Astrocyte of the hippocampus (primary cell): ENCODE measurements at places on chromosomes 6 and 20.
A peak's percentile ranks its signal among the peaks of the same experiment; 100 is the strongest.

GRCh38 chr6:42978487-42978838 lies 518 bp downstream of the PEX6 start:
- DNase-seq, result no peak

DNA sequence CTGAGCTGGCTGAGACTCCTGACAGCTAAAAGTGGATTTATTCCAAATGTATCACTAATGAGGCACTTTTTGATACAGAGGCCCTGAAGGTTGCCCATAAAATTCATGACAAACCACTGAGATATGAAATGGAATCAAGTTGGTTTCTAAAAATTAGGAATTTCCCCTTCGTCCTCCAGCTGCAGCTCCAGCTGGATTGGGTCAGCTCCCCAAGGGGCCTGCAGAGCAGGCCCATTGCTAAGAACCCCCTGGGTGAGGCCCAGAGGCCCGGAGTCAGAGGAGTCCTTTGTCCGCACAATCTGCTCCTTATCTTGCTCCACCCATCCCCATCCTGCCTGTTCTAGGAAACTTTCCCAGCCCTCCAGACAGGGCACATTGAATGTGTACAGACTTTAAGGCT lies 163.5 kb upstream of the TOP1 start:
- no peak for DNase-seq

DNA sequence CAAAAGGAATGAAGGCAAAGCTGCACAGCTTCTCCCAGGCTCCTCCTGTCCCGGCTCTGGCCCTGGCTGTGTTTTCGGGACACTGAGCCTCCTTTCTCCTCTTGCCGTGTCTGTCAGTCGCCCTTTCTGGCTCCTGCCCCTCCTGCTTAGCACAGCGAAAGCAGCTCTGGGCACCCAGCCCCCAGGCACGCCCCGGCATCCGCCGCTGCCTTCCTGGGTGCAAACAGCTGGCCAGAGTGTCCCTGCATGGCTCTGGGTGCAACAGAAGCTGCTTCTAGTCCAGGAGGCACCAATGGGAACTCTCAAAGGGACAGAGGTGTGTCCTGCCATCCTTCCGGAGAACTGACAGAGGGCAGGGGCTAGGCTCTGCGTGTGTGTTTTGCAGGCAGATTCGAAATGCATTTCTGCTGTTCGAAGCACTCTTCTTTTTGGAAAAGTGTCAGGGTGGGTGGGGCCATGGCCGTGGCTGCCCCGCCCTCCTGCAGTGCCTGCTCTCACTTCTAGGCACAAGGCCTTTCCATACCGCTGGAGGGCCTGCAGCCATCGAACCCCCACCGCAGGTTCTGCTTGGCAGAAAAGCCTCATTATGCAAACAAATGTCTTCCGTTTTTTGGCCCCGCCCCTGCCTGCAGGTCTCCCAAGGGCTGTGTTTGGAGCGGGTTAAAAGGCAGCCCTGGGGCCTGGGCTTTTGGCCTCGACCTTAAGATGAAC lies 15.5 kb downstream of the COL9A3 start:
- DNase-seq, result peak; percentile 37

DNA sequence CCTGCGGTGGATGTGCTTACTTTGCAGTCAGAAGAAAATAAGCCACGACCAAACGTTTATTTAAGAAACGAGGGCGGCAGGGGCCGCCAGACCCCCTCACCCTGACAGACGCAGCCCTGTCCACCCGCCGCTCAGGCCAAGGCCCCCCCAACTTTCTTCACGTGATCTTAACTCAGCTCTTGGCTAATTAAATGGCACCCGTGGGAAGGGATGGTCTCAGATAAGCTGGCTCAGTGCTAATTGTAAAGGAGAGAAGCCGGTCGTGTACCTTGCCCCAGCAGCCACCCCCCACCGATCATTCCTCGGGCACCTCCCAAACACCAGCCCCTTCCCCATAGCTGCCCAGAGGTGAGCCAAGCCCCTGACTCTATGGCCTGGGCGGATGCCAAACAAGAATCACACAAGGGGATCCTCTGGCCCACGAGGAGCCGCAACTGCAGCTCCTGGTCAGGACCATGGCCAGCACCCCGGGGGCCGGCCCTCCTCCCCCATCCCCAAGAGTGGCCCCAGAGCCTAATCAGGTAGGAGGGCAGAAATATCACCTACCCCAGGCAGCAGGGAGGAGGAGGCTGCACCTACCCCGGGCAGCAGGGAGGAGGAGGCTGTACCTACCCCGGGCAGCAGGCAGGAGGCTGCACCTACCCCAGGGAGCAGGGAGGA lies 11.2 kb downstream of the KCNQ2 start:
- peak; percentile 39 for DNase-seq

DNA sequence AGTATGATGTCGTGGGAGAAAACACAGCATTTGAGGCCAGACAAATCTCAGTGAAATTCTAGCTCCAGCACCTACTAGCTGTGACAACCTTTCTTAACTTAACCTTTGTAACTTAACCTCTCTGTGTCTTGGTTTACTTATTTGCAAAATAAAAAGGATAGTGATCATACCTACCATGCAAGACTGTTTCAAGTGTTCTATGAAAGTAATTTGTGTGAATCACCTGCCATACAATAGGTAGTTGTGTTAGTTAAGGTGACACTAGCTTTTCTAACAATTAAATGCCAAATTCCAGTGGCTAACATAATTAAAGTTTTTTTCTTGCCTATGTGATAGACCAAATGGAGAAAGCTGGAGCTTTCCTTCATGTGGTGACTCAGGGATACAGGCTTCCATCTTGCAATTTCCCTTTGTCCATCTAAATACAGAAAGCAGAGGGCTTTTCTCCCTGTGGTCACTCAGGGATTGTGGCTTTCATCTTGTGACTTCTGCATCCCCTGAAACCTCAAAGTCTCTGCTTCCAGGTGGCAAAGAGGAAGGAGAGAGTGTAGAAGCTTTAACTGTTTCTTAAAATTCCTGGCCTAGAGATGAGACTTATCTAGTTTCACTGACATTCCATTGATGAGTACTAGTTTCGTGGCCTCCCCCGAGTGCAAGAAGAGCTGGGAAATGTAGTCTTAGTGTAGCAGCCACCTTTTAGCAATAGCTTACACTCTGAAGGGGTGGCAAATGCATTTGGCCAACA lies 311.4 kb downstream of the CLIC5 start:
- peak; percentile 24 for DNase-seq

- no peak for DNase-seq
These were observed 49.2 kb upstream of the MLN start for GRCh38 chr6:33853026-33853425.

DNA sequence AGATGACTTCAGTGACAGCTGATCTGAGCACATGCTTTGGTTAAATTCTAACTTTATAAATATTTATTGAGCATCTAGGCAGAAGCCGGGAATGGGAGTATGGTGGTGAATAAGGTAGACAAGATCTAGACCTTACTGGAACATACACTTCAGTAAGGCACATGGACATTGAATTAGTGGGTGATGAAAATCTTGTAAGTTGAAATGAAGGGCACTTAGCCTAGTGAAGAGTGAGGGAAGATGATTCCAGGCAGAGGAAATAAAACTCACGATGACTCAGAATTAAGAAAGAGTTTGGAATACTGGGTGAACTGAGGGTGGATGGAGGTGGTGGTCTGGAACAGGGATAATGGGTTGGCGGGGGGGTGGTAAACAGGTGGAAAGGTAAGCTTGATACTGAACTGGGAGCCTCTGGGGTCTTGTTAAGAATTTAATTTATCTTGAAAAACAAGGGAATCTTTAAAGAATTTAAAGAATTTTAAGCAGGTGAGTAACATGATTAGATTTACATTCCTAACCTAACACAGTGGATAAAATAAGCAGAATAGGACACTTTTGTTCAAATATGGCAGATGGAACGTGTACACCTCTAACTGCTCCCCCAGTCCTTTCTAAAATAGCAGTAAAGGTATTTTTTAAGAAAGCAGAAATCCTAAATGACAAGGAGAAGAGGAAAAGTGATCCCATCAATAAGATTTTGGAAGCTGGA lies 75.2 kb upstream of the ARHGAP18 start:
- peak; percentile 5 for DNase-seq

DNA sequence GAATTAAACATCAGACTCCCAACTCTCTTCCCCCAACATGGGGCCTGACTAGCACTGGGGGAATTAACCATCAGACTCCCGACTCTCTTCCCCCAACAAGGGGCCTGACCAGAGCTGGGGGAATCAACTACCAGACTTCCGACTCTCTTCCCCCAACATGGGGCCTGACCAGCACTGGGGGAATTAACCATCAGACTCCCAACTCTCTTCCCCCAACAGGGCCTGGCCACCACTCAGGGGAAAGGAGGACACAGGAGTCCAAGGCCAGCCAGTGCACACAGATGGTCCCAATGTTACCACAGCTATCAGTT lies 13.1 kb downstream of the CST7 start:
- no peak for DNase-seq

DNA sequence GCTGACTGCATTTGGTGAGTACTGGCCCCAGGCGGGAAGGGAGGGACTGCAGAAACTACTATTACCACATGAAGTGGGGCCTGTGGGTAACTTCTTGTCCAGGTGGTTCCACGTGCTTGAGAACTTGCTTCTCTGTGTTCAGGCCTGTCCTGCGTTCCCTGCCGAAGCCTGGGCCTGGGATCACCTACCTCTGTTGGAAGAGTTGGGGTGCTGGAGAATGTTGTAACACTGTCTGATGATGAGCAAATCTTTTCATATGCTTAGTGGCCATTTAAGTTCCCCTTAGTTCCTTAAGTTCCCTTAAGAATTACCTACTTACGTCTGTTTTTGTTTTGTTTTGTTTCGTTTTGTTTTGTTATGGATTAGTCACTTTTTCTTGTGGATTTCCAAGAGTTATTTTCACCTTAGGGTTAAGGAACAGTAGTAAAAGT lies 154.4 kb downstream of the DTNBP1 start:
- DNase-seq, result no peak

DNA sequence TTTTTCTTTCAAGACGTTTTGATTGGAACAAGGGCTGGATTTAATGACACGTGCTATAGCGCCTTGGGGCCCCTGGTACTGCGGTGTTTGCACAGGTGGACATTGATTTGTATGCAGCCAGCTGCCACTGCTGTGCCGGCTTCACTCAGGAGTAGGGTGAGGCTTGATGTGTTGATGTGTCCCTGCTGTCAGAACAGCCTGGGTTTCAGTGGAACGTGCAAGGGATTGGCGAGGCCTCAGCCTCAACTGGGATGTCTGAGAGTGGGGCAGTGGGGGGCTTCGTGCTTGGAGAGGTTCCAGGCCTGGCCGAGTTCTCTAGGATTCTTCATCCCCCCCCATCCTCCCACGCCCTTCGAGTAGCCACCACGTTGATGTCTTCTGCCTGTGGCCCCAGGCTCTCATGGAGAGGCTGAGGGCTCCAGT lies 23.0 kb downstream of the PYGB start:
- no peak for DNase-seq

DNA sequence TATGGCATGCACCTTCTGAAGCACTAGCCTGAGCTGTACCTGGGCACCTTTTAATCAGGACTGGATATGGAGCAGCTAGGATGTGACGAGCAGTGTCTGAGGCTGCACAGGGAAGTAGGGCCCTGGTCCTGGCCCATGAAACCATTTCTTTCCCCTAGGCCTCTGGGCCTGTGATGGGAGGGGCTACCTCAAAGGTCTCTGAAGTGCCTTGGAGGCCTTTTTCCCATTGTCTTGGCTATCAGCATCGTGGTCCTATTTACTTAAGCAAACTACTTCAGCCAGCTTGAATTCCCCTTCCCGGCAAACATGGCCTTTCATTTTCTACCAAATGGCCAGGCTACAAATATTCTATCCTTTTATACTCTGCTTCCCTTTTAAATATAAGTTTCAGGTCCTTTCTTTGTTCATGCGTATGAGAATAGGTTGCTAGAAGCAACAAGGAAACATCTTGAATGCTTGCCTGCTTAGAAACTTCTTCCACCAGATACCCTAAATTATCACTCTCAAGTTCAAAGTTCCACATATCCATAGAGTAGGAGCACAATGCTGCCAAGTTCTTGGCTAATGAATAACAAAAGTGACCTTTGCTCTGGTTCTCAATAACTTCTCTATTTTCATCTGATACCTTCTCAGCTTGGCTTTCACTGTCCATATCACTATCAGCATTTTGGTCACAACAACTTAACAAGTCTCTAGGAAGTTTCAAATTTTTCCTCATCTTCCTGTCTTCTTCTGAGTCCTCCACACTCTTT lies 673.1 kb downstream of the HTR1B start:
- DNase-seq, result no peak

GRCh38 chr6:30378290-30378937 lies 33.5 kb downstream of the RPP21 start:
- peak; percentile 50 for DNase-seq

- peak; percentile 73 for DNase-seq
These were observed 11.5 kb downstream of the FILIP1 start for GRCh38 chr6:75481936-75482593.

DNA sequence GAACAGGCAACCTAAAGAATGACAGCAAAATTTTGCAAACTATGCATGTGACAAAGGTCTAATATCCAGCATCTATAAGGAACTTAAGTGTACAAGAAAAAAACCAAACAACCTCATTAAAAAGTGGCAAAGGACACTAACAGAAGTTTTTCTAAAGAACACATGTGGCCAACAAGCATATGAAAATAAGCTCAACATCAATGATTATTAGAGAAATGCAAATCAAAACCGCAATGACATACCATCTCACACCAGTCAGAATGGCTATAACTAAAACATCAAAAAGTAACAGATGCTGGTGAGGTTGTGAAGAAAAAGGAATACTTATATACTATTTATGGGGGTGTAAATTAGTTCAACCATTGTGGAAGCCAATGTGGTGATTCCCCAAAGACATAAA lies 5.5 kb downstream of the RFPL4B start:
- DNase-seq, result no peak

- DNase-seq, result no peak
These were observed 69.9 kb upstream of the SYNJ2 start for GRCh38 chr6:157911786-157912185.

DNA sequence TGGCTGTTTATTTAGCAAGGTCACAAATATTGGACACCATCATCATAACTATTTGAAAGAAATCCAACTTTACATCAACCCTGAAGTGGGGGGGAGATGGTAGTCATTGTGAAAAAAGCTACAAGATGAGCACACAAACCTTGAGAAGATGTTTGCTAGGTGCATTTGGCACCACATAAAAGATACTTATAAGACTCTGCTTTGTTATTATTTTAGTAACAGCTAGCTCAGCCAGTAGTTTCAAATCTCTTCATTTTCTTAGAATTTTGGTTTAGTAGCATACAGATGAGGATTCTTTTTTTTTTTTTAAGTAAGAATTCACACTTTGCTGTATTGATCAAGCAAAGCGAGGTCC lies 14.4 kb downstream of the ADTRP start:
- DNase-seq, result no peak

DNA sequence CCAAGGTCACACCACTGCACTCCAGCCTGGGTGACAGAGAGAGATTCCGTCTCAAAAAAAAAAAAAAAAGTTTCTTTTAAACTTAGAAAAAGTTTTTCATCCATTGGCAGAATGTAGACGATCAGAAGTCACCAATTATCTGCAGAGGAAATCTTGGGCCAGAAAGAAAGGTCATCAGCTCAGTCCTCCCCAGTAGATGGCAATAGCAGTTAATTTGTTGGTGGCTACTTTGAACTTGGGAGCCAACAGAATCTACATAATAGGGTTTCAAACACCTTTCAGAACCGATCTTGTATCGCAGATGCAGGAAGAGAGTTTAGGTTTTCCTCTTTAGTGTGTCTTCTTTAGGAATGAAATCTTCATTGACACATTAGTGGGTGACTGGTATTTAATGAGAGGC lies 41.7 kb downstream of the LBP start:
- no peak for DNase-seq

GRCh38 chr6:111068866-111069234 lies 18.5 kb upstream of the SLC16A10 start:
- DNase-seq, result no peak
